NCI-H2227 treated with DMSO at 0.1 percent for 48 hours (cell line): ENCODE measurements at places on chromosomes 2 and 18.

DNA sequence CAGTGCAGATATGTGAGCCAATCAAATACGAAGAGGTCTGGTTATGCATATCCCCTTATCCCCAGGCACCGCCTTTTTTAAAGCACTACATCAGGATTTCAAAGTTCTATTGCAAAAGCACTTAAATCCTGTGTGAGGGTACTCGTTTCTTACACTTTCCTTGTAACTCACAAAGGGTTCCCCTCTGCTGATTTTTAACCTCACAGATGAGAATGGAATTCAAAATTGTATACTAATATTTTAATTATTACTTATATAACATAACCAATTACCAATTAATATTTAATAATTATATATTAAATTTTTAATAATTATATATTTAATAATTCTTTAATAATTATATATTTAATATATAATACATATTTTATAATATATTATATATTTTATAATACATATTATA, 126.2 kb upstream of the MAPRE2 start:
- DNase-seq = no peak

DNA sequence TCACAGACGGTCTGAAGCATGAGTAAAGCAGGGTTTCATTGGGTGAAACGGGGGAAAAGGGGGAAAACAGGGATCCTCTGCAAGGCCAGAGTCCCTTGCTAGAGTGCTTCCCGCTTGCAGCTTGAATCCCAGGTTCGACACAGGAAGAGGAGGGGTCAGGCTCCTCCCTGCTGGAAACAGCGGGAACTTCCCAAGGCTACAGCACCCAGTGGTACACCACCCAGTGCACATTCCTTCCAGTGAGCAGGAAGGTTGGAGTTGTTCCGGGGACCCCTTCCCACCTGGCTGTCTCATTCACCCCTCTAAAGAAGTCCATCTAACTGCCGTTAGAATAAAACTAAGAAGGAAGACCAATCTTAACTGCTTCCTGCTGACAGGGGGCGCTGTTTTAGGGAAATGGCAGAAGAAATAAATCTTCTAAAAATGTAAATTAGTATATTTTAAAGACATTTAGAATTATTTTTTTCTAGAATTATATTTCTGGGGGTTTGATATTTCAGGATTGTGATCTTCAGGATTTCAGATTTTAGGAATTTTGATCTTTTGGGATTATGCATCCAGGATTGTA, 230.9 kb downstream of the RBM43 start:
- DNase-seq = no peak

GRCh38 chr18:27632706-27633105, 447.6 kb upstream of the CHST9 start:
- peak; percentile 49 for DNase-seq

DNA sequence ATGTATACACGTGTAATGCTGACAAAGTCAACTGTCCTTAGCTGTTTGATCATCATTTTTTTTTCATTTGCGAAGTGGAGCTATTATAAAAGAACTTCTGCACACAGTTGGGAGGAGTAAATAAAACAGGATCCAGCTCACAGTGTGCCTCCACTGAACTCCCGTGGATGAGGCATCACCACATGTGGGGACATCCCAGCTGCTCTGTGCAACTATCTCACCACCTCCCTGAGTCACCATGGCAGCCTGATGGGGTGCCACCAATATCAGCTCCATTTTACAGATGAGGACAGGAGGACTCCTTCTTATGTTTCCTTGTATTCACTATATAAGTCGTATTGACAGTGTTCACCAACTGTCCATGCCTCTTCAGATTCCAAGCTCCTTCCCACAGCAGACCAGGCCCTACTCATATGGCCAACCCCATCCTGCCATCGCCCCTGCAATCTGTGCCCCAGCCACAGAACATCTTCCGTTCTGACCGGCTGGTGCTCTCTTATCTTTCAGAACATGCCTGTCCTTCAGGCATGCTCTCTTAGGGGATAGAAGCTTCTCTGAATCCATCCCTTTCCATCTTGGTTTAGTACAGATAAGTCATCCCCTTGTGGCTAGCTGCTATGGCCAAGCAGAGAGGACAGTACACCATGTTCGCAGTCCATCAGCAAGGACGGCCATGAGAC, 288.1 kb downstream of the RNF144A start:
- no peak for DNase-seq

GRCh38 chr2:237581751-237582746, 8.5 kb downstream of the RAB17 start:
- DNase-seq = peak; percentile 35

- DNase-seq = no peak
These were observed 268.0 kb downstream of the DYSF start for GRCh38 chr2:71721362-71721665.

DNA sequence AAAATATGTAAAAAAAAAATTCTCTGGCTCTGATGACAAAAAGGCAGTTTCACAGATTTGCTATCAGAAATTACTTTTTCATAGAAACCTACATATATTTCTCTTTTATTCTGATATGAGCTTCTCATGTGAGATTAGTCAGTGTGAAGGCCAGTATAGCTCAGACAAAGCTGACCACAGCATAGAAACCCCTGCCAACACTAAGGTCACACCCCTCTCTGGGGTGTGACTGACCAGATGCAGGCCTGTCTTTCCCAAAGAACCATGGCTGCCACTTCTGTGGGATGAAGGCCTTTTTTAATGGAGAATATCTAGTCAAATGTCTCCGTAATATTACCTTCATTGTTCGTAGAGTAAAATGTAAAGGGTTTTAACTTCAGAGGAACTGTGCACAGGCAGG, 330.3 kb upstream of the KCNJ3 start:
- no peak for DNase-seq

GRCh38 chr18:5771343-5771742, 124.0 kb downstream of the TMEM200C start:
- DNase-seq = no peak

DNA sequence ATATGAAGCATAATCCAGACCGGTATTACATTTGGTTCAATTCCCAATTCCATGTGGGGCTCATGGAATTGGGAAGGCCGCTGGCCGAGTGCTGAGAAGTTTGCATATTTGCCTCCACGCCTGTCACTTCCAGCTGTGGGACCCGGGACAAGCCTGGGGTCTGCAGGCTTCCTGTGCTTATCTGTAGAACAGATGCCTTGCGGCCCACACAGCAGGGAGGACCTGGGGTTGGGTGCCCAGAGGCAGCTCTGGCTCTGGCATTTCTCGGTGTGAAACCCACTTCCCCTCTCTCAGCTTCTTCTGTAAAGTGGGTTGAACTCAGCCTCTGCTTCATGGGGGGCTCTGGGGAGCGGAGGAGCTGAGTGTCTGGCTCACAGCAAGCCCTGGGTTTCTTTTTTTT, 97.9 kb downstream of the SH3BP4 start:
- DNase-seq = no peak

DNA sequence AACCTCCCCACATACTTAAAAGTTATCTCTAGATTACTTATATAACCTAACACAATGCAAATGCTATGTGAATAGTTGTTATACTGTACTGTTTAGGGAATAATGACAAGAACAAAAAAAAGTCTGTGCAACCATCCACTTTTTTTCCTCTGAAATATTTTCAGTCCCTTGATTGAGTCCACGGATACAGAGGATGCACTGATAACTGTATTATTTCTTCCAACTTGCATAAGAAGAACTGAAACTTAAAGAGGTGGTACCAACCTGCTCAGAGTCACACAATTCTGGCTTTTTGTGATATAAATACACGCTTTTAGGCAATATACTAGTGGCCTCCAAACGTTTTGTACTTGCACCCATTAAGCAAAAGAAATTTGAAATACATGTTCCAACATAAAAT, 1.4 kb downstream of the SMC6 start:
- DNase-seq = no peak

DNA sequence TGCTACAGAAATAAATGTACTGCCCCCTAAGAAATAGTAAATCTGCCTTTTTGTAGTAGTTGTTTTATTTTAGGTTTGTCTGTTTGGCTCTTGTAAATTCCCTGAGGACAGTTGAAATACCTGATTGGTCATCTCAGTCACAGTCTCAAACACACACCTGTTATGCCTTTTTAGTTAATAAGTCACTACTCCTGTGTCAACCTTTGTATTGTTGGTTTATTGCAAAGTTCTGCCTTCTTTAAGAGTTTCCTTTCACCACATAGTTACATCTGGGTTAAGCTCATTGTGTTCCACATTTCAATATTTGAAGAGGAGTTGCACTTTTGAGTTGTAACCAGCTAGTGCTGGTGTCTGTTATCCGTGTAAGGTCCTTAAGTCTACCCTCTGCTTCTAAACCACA, 198.7 kb downstream of the CCDC85A start:
- DNase-seq = no peak

GRCh38 chr2:238585836-238586821, 159.4 kb downstream of the ASB1 start:
- DNase-seq = no peak

- DNase-seq = no peak
These were observed 110.5 kb upstream of the ID2 start for GRCh38 chr2:8571301-8571791.

- DNase-seq = no peak
These were observed 125.3 kb upstream of the SLC39A10 start for GRCh38 chr2:195531754-195532153.

- peak; percentile 81 for DNase-seq
These were observed 283.9 kb downstream of the ALPK2 start for GRCh38 chr18:58344861-58345463.

DNA sequence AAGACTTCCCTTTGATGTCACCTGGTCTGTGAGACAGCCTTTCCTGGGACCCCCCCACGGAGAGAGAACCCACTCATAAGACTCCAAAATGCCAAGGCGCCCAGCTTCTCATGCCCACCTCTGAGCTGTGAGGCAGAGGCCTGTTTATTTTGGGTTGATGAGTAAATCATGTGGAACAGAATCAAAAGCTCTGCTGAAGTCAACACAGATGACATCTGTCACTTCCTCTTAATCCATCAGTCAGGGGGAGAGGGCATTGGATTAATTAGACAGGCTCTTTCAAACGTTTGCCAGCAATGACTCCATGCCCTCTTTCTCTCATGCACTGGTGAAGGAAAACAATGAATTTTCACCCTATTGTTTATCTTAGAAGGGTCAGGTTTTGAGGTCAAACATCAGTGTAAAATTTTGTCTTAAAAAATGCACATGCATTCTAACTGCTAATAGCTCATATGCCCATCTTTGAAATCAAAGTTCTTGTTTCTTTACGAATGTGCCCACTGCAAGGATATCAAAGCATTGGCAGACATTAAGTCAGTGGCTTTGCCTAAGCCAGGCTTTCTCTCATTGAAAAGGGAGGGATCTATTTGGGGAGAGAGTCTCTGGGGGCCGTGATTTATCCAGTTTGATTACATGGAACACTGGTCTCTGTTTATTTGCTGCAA, 184.1 kb downstream of the ACKR3 start:
- no peak for DNase-seq

DNA sequence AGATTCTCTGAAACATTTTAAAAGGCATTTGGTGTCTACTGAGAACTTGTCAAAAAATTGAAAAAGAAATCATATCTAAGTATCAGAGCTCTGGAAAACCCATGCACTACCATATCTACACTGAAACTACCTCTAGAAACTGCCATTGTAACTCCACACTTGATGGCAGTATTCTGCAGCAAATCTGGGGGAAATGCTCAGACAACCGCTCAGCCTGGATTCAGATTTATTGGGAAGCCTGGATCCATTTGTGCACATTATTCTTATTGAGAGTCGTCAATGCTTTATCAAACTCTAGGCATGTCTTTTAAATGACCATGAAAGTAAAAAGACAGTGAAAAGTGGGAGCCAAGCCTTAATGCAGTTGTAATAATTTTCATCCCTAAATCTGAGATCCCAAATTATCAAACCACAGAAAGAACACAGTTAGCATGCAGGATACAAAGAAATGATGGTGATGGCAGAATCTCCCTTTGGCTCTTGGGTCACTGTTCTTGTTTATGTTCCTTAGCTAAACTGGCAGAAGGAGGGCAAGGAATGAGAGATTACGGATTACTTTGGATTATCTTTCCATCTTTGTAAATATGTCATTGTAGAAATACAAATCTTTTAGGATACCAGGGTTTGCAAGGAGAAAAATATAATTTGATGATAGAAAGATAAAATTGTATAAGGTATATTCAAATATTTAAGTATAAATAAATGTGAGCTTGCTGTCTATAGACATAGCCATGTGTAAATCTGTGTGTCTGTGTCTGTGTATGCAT, 512.1 kb upstream of the SYT4 start:
- peak; percentile 40 for DNase-seq

GRCh38 chr2:207041279-207041678, 102.0 kb downstream of the CPO start:
- no peak for DNase-seq

GRCh38 chr2:62844311-62845090, 139.0 kb downstream of the EHBP1 start:
- no peak for DNase-seq

- no peak for DNase-seq
These were observed 50.5 kb upstream of the ITPRID2 start for GRCh38 chr2:181841079-181841478.

DNA sequence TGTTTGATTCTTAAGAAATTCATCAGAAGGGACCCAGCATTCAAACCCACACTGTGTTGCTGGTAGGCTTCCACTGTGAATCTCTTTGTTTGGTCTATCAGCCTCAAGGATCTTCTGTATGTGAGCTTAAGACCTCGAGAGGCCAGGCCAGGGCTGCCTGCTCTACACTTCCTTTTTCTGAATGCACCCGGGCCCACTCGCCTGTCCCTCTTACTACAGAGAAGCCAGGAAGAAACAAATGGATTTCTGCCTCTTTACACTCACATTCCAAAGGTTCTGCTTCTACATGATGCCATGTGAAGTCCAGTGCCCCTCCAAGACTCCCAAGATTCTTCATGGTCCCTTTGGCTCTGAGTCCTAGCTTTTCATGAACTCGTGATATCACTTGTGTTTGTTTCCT, 25.4 kb upstream of the MRPL19 start:
- DNase-seq = no peak

GRCh38 chr2:217853301-217853881, 149.4 kb downstream of the TNS1 start:
- no peak for DNase-seq

DNA sequence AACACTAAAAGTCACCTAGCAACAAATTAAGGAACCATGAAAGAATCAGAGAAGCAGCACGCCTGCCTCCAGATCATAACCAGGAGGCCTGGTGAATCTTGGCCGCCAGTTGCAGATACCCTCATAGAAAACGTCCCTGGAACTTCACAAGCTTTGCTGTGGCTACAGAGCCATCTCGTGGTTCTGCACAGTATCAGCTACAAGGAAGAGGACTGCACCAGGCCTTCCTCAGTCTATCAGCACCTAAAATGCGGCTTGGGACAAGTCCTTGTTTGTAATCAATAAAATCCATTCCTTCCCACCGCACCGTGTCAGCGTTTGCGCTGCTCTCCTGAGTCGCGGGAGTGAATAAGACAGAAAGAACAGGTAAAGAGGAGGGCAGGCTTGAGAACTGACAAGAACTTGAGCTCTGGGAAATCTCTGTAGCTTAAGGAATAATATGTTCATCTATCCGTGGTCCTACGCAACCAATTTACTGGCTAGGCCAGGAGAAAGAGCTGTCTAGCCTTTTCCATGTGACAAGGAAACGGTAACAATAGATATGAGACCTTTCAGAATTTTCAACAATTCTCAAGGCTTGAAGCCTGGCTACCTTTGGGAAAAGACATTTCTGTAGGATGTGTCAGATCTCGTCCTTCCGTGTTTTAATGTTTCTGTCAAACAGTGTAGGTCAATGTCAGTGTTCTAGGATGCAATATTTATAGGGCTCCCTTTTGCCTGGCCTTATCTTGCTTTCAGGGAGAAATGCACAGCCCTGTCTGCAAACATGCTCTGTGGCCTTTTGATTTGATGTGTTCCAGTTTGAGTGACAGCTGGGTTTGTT, 128.5 kb upstream of the RAB12 start:
- peak; percentile 19 for DNase-seq
